ENCODE measurements at places on chromosomes 16 and 17.

GRCh38 chr16:88733630-88734360 lies 27.5 kb downstream of the CTU2 start:
- DNase-seq, result no peak

GRCh38 chr16:57049678-57050077 lies 42.7 kb upstream of the CPNE2 start:
- no peak for DNase-seq

DNA sequence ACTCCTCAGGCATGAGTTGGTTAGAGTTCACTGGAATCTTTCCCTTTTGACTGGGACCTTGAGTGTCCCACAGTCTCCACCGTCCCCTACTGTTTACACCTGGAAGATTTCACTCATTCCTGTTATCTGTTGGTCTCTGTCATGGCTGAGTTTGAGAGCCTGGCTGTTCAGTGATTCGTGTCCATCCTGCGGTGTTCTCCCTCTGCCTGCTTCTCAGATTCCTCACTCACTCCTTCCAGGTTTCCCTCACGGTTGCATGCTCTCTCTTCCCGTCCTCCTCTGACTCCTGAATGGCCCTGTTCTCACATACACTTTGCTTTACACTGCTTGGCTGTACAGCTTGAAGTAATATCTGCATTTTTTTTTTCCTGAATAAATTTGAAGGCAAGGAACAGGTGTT lies 24.5 kb downstream of the OR1D5 start:
- DNase-seq, result peak; percentile 45

DNA sequence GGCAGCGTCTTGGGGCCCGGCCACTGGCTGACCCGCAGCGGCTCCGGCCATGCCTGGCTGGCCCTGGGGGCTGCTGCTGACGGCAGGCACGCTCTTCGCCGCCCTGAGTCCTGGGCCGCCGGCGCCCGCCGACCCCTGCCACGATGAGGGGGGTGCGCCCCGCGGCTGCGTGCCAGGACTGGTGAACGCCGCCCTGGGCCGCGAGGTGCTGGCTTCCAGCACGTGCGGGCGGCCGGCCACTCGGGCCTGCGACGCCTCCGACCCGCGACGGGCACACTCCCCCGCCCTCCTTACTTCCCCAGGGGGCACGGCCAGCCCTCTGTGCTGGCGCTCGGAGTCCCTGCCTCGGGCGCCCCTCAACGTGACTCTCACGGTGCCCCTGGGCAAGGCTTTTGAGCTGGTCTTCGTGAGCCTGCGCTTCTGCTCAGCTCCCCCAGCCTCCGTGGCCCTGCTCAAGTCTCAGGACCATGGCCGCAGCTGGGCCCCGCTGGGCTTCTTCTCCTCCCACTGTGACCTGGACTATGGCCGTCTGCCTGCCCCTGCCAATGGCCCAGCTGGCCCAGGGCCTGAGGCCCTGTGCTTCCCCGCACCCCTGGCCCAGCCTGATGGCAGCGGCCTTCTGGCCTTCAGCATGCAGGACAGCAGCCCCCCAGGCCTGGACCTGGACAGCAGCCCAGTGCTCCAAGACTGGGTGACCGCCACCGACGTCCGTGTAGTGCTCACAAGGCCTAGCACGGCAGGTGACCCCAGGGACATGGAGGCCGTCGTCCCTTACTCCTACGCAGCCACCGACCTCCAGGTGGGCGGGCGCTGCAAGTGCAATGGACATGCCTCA lies 773 bp downstream of the NTN3 start:
- no peak for DNase-seq

DNA sequence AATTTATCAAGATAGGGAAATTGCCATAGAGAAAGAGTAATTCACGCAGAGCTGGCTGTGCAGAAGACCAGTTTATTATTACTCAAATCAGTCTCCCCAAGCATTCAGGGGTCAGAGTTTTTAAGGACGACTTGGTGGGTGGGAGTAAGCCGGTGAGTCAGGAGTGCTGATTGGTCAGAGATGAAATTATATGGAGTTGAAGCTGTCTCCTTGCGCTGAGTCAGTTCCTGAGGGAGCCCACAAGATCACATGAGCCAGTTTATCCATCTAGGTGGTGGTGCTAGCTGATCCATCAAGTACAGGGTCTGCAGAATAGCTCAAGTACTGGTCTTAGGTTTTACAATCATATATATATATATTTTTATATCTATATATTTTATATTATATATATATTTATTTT lies 6.0 kb upstream of the AQP8 start:
- no peak for DNase-seq

DNA sequence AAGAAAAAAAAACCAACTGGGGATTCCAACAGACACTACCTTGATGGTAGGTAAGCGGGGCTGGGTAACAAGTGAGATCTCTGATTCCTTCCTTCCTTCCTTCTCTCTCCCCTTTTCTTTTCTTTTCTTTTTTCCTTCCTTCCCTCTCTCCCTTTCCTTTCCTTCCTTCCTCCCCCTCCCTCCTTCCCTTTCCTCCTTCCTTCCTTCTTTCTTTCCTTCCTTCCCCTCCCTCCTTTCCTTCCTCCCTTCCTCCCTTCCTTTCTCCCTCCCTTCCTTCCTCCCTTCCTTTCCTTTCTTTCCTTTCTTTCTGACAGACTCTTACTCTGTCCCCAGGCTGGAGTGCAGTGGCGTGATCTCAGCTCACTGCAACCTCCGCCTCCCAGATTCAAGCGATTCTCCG lies 20.0 kb downstream of the OR2C1 start:
- no peak for DNase-seq

DNA sequence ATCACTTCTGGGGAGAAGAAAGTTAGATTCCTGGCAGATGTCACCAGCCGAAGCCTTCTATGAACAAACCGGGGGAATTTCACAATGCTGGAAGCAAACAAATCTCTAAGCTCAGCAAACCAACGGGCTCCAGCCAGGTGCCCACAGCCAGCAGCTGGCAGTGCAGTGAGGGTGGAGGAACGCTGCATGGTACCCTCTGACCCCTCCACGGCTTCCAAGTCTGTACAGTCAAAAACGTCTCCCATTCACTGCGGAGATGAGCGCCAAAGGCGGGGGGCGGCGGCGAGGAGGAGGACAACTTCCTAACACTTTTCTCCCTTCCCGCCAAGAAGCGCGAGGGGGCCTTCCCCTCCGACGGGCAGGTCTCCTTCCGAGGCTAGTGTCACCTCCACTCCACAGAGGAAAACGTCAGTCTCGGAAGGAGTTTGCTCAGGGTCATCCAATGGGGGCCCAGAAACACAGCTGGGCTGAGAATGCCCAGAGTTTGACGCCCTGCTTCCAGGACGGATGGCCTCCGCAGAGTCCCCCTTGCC lies 924 bp downstream of the ZNF598 start:
- no peak for DNase-seq

- no peak for DNase-seq
These were observed 13.7 kb upstream of the OSGIN1 start for GRCh38 chr16:83939266-83939855.

DNA sequence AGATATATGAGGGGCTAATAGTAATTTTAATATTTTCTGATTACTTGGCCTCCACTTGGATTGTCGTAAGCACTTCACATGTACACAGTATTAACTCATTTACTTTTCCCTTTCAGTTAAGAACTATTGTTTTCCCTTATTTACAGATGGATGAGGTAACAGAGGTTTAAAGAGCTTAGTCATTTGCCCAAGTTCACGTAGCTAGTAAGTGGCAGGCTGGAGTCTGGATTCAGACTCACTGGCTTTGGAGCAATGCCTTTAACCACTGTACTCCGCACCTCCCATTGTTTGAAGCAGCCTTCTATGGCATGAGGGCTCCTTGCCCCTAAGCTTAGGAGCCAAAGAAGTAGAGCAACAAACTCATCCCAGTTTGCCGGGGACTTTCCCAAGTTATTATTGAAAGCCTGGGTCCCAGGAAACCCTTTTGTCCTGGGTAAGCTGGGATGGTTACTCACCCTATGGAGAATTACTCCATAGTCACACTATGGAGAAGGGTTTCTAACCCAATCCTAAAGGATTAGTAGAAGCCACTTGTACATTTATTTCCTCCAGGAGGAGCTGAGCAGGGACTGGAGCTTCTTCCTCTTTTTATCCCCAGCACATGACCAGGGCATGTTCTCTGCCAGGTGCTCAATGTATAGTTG lies 12.3 kb downstream of the FOXL1 start:
- no peak for DNase-seq

GRCh38 chr16:58110571-58111301 lies 18.4 kb downstream of the CFAP20 start:
- DNase-seq, result no peak

GRCh38 chr16:54373534-54374520 lies 87.2 kb upstream of the IRX3 start:
- DNase-seq, result no peak

DNA sequence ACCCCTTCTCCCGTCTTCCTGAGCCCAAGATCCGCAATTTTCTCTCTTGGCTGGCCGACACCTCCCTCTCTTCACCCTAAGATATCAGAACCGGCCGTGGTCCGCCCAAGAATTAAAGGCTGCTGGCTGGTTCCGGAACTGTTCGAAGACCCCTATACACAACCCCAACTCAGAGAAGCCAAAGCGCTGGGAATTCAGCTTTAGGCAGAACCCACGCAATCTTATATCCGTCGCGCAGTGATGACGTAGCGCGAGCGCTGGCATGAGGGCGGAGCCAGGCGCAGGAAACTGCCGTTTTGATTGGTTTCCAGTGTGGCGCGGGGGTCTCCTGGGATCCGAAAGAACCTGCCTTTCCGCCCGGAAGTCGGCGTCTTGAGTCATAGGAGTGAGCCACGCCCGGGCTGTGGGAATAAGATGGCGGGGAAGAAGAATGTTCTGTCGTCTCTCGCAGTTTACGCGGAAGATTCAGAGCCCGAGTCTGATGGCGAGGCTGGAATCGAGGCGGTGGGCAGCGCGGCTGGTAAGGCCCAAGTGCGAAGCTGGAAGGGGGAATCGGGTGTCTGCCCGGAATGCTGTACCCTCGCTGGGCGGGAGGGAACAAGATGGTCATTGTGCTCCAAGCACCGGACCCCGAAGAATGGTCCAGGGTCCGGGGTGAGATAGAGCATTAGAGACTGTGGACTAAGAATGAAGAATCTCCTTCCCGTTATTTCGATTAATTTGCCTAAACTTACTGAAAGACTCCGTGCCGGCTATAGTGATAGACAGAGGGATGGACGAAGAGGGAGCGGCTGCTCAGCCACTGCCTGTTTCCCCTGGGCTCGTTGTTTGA lies at the start of the genes RECQL5 and SAP30BP:
Gene RECQL5, minus strand, starts transcription at position 196 of the 832 bp plus-strand sequence. CDS start 597 bp downstream, outside the sequence.
Gene SAP30BP, plus strand, starts transcription at position 380 of the 832 bp plus-strand sequence. Its CDS starts 35 bp downstream, at position 415.
- DNase-seq, result peak; percentile 97

DNA sequence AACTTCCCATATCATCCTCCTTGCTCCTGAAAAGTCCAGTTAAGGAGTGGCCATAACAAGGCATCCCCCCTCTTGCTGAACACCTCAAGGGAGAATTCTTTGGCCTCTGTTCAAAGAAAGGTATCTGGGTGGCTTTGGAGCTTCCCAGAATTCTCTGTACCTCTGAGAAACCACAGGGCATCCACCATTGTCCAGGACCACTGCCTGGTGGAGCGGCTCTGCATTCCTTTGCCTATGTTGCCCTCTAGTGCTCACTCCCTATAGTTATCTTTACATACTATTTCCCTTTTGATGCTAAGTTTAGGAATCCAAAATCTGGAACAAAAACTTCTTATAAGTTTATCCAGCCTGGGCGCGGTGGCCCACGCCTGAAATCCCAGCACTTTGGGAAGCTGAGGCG lies 30.3 kb downstream of the CHD9NB start:
- DNase-seq, result no peak

GRCh38 chr16:48822431-48822830 lies 212.5 kb upstream of the N4BP1 start:
- no peak for DNase-seq

DNA sequence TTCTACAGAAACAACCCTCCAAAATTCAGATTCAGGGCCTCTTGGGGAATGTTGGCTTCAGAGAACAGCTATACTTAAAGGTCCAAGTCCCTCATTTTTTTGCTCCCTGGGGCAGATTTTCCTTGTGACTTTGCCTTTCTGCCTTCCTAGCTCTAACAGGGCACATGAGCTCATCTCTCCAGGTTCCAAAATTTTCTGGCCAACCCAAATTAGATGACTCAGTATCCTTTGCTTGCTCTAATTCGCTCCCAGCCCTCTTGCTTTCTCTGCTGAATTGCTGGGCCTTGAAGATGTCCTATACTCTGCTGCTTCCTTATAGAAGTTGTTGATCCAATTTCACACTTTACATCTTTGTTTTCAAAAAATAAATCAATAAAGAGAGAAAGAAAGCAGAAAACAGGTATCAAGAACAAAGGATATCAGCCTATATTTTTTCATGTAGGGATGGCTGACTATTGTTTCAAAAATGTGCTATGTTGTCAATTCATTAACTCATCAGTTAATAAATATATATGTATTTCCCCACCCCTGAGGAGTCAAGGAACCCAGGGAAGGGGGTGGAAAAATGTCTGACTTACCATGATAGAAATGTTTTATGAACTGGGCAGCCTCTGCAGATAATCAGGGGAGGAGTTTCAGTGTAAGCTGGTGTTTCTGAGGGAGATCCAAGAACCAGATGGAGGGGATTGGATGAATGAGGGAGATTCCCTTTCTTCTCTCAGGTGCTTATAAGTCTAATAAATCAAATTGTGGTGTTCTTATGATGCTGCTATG lies 1.0 kb upstream of the KRTAP4-2 start:
- no peak for DNase-seq

GRCh38 chr17:45279898-45280297 lies 18.0 kb upstream of the SPATA32 start:
- no peak for DNase-seq

DNA sequence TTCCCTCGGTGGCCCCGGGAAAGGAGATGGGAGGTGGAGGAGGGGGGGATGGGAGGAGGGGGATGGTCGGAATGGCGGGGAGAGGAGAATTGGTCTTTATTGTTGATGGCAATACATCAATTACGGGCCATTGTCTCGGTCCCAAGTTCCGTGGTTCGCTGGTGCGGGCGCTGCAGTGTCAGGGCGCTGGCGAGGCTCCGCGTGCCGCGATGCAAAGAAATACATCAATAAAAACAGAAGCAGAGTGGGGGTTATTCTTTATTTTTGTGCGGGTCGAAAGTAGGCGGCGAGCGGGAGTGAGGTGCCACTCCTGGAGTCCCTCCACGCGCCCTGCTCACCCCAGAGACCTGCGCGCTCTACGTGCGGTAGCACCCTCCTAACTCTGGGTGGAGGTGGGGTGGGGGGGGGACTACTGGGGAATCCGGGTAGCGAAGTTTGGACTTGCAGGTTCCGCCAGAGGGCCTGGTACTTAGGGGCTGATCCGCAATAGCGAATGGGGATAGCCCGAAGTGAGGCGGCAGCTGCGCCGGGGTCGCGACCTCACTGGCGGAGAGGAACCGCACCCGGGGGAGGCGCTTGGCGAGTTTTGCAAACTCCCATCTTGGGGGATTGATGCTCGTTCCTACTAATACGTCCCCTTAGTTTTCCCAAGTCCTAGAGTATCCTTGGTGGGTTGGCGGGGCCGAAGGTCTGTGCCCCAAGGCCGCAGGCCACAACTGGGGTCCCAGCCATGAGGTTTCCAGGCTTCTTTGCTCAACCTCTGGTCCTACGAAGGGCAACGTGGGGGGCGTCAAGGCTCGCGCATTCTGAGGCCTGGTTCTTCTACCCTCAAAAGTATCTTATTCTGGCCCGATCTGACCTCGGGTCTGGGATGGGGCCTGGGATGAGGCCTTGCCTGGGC lies 3.5 kb upstream of the SALL1 start:
- DNase-seq, result no peak

- DNase-seq, result no peak
These were observed 1239.3 kb downstream of the CDH11 start for GRCh38 chr16:63882576-63882975.

All from coronary artery (tissue), 2 donors.